Parietal lobe (tissue), 2 donors: ENCODE measurements at places on chromosomes 12 and 14. TPM values are rescaled to one million over a fixed set of nuclear protein-coding genes. Genes with fewer than 3 reads are reported as not detected.

The AQP2 gene
- total RNA-seq: not detected

The KIF5A gene
- total RNA-seq: 97.0 TPM

The SUDS3 gene
- total RNA-seq: 67.3 TPM

The KIF21A gene
- total RNA-seq: 385 TPM

The SLC8B1 gene
- total RNA-seq: 5.6 TPM

The SPSB2 gene
- 2.8 TPM for total RNA-seq

The FBXW8 gene
- total RNA-seq: 19.4 TPM

The FAM90A1 gene
- not detected for total RNA-seq

The SERPINA5 gene
- total RNA-seq: not detected

The DLK1 gene
- total RNA-seq: not detected

The TPH2 gene
- not detected for total RNA-seq

The DENND5B gene
- 85.1 TPM for total RNA-seq

The FGF6 gene
- total RNA-seq: not detected

The ABCD2 gene
- 18.8 TPM for total RNA-seq

The THAP2 gene
- total RNA-seq: 34.4 TPM

The STAB2 gene
- not detected for total RNA-seq

The PRPF40B gene
- total RNA-seq: 36.6 TPM
